ENCODE measurements at places on chromosomes 1 and 21.

DNA sequence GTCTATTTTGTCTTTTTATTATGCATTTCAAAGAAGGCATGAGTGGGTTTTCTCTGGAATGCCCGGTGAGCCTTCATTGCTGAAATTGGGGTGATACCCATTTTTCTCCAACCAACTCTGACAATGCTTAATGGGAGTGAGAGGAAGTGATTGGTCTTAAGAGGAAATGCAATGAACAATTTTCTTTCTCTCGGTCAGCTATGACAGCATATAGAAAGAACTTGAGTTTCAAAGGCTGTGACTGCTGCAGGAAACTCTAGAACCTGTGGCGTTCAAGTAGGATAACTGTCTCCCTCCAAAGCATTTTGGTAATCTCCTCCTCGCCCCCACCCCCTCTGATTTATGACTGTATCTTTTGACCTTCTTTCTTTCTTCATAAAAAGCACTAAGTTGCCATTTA lies 155.9 kb downstream of the LYPLAL1 start:
- no peak for DNase-seq

- no peak for DNase-seq
Observed at GRCh38 chr1:212771341-212771740, 20.2 kb downstream of the NSL1 start.

DNA sequence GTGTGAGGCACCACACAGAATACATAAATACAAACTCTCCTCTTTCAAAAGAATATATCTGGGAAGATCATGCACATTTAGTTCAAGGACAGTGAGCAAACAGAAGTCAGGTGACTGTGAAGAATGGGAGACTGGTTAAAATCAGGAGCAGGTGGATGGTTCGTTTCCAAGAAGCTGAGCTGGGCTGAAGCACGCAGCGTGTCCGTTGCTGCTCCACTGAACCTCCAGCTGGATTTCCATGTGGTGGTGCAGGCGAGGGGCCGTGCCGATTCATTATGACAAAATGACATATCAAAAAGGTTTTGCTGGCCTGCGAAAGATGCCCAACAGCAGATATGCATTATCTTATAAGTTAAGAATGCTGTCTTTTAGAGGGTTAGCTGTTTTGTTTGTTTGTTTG lies 66.0 kb downstream of the OLIG1 start:
- DNase-seq: no peak

GRCh38 chr1:24157918-24158481 lies 15.1 kb upstream of the IL22RA1 start:
- no peak for DNase-seq
